ENCODE measurements at places on chromosomes 13 and 19.

DNA sequence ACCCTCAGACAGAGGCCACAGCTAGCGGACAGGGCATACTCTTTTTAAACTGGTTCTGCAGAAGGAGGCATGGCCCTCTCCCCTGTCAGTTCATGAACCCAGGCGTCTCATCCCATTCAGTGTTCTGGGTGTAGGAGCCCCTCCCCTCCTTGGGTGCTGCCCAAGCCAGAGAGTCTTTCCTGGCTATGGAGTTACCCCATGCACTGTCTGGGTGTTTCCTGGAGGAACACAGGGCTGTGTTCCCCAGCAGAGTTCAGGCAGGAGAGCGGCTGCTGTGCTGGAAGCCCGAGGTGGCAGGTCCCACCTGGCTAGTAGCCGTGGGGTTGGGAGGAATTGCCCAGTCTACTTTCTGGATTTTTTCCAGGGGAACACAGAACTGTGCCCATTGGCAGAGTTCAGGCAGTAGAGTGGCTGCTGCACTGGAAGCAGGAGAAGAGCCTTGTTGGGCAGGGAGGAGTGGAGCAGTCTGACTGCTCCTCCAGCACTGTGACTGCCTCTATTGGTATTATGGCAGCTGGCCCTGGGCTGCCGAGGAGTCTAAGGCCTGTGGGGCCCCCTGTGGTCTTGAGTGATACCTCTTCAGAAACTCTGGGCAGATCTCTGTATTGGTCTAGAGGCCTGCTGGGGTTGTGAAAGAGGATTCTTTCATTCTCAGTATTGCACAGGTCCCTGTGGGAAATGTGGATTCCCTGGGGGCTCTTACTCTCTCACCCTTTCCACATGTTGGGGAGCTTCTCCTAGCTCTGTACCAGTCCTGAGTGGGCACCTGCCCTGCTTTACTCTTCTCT is 168.3 kb downstream of the PCDH20 start:
- DNase-seq: no peak

GRCh38 chr13:78102121-78102677 is 183.6 kb upstream of the EDNRB start:
- no peak for DNase-seq

- peak; percentile 1 for DNase-seq
Observed at GRCh38 chr13:48000559-48001113, 437 bp downstream of the SUCLA2 start.

DNA sequence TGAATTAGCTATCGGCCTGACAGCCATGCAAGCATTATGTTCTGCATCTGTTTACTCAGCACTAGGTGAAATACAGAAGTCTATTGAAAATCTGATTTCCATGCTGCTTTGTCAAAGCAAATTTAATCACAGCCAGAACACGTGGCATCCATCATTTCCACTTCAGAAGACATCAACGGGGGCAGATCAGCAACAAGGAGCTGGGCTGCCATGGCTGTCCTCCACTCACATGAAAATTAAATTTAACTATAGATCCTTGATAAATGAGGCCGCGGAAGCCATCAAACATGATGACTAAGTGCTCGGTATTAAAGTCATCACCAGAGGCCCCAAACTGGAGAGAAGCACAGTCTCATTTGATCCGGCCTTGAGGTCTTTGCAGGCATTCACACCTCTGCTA is 443.5 kb downstream of the HS6ST3 start:
- DNase-seq: no peak

DNA sequence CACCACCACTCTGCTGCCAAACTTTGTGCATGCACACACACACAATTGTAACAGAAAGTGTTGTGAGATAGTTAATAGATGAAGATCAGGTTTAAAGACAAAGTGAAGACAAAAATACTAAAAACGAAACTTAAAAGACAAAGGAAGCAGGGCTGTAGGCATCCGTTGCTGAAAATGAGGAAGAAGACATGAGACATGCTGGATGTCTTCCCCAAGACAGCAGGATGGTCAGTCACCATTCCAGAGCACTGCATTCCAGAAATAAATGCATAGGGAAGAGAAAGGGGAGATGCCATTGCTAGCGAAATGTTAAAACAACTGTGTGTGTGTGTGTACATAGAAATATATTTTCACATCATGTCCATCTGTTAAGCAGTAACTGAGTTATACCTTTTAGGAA is 520.1 kb downstream of the SUCLA2 start:
- no peak for DNase-seq

- no peak for DNase-seq
Observed at GRCh38 chr19:7007859-7008258, 13.4 kb downstream of the MBD3L2B start.

DNA sequence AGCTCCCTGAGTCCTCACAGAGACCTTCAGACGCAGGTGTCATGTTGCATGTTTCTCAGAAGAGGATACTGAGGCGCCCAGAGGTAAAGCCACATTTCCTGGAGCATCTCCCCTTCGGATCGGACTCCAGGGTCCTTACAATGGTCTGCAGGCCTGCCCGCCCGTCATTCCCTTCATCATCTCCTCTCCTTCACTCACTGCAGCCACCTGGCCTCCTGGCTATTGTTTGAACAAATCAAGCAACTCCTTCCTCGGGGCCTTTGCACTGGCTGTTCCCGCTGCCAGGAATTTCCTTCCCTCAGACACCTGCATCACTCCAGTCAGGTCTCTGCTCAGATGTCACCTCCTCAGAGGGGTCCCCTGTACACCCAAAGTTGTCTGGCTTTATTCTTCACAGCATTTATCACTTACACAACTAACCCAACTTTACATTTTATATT is 20.3 kb downstream of the CEACAM16 start:
- no peak for DNase-seq

DNA sequence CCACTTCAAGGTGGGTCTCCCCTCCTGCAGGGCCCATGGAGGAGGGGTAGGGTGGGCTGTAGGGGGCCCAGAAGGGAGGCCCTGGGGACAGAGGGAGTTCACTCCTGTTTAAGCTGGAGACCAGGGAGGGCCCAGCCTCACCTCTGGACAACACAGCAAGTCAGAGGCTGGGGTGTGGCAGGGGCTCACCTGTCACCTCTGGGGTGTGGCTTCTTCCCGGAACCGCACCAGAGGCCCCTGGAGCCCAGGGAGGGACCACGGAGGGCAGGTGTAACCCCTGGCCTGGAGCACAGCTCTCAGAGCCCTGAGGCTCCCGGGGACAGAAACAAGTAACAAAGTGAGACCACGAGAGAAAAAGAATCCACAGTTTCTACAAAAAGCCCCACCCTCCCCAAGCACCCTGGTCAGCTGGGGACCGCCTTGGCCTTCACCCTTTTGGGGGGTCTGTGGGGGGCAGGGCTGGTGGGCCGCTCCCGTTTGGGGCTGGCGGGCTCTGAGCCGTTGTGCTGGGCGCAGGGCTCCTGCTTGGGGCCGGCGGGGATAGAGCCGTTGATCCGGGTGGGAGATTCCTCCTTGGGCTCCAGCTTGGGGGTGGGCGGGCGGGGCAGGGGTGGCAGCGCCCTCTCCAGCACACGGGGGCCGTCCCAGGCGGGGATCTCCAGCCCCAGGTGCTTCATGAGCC is 8.0 kb downstream of the SIRT6 start:
- DNase-seq: no peak

DNA sequence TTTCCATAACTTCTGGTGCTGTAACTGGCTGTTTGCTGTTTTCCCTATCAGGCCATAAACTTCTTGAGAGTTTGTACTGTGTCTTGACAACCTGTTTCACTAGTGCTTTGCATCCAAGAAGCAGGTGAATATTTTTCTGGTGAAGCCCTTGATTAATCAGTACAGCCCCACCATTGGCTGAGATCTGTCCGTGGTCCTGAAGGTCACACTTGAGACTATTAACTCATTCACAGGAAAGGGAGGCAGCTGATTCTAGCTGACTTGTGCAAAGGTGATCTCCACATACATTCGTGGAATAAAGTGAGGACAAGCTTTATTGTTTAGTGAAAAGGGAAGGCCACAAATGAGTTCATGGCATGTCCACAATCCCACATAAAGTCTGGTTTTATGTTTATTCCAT is 61.4 kb upstream of the ZNF835 start:
- DNase-seq: peak; percentile 40

DNA sequence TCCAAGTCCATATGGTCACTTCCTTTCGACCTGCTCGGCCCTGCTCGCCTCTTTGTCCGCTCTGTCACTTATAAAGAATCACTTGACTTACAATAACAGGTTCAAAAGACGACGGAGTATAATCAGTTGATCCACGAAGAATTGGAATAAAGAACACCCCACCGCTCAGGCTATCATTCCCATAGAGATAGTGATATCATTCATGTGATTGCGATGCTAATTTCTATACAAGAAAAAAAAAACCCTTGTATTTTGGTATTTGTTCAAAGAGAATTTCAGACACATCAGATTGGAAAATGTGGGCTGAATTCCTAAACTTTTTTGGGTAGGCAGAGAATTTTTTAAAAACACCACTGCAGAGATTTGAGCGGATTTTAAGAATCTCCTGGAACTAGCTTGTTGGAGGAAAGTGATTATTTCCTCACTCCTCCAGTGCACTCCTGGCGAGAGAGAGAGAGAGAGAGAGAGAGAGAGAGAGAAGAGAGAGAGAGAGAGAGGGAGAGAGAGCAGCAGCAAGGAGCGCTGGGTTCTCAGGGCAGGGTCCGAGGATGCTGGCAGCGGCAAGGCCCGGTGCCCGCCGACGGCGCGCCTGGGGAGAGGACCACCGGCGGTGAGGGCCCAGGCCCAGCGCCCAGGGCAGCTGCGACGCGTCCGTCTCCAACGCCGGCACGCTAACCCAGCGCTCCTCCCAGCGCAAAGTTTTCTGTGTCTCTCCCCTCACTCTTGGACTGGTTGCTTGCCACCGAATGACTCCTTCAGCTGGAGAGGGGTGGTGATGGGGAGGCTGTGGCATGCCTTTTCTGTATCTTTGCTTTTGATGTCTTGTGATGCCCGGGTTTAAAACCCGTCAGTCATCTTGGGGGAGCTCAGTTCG is 149.0 kb upstream of the ZNF536 start:
- DNase-seq: no peak

- no peak for DNase-seq
Observed at GRCh38 chr13:114134111-114134943, 1.9 kb upstream of the RASA3 start.

GRCh38 chr13:22082437-22083100 is 411.7 kb downstream of the FGF9 start:
- DNase-seq: no peak
